ENCODE measurements at places on chromosomes 5 and 9.

- DNase-seq: no peak
Observed at GRCh38 chr5:75509546-75509945, 1.9 kb downstream of the CERT1 start.

DNA sequence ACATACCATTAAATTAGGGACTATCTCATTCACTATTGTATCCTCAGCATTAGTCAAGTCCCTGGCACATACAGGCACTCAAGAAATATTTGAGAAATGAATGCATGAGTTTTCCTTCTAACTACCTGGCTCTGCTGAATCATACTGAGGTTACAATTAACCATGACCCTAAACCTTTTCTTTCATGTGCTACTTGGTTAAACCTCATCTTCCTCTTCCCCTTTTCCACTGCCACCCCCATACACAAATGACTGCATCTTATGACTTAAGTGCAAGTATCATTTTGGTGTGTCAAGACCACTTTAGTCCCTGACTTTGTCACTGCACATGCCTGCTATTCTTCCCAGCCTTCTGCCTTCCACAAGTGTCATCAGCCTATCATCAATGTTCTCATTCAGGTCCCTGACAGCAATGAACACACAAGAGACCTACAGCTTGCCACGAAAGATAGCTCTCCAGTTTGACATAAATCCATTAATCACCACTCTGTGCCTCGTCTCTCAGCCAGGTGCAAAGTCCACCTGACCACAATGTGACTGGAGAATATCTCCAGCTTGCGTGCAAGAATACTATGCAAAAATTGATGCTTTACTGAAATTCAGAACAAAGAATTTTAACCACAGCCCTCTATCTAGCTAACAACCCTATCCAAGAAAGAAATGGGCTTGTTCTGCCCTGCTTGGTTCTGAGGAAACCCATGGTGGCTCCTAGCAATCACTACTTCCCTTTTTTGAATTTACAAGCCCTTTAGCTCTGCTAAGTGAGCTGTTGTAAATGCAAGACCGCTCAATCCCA, 74.5 kb downstream of the MAPKAP1 start:
- no peak for DNase-seq

DNA sequence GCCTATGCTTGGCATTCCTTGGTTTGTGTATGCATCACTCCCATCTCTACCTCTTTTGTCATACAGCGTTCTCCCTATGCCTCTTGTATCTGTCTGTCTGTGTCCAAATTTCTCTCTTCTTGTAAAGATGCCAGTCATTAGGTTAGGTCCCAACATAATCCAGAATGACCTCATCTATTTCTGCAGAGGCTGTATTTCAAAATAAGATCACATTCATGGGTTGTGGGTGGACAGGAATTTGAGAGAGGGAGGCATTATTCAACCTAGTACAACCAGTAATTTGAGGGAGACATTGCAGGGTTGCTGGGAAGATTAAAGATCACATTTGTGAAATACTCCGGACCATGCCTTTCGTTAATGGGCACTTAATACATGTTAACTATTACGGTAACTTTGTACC, 155.0 kb downstream of the MAN2A1 start:
- no peak for DNase-seq

DNA sequence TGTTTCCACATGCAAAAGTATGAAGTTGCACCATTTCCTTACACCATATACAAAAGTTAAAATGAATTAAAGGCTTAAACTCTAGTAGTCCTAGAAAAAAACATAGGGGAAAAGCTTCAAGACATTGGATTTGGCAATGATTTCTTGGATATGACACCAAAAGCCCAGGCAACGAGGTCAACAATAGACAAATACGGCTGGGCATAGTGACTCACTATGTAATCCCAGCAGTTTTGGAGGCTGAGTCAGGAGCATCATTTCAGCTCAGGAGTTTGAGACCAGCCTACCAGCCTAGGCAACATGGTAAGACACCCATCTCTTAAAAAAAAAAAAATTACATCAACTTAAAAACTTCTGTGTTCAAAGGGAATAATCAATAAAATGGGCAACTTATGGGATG, 30.9 kb upstream of the SREK1 start:
- DNase-seq: no peak

DNA sequence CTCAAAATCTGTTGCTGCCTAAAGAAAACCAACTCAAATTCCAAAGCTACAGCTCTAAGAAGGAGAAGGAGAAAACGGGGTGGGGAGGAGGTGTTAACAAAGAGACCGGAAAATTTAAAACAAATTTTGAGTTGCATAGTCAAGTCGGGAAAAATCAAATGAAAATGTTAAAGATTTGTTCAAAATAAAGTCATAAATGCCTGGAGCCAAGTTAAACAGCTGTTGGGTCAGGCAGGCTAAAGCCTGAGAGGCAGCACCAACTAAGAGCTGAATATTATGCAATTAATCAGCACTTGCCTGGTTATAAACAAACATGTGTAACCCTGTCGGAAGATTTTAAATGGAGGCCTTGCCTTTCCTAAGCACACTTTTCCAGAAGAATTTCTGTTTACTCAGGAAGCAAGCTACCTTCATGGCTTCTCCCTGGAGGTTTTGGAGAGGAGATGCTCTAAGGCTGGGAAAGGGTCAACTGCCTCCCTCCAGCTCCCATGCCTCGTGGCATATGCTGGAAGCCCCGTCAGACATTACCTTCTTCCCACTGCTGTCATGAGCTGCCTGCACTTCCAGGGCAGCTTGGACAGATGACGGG, 270.5 kb downstream of the DMRT2 start:
- DNase-seq: no peak

- DNase-seq: no peak
Observed at GRCh38 chr9:36924071-36924470, 110.0 kb downstream of the PAX5 start.

DNA sequence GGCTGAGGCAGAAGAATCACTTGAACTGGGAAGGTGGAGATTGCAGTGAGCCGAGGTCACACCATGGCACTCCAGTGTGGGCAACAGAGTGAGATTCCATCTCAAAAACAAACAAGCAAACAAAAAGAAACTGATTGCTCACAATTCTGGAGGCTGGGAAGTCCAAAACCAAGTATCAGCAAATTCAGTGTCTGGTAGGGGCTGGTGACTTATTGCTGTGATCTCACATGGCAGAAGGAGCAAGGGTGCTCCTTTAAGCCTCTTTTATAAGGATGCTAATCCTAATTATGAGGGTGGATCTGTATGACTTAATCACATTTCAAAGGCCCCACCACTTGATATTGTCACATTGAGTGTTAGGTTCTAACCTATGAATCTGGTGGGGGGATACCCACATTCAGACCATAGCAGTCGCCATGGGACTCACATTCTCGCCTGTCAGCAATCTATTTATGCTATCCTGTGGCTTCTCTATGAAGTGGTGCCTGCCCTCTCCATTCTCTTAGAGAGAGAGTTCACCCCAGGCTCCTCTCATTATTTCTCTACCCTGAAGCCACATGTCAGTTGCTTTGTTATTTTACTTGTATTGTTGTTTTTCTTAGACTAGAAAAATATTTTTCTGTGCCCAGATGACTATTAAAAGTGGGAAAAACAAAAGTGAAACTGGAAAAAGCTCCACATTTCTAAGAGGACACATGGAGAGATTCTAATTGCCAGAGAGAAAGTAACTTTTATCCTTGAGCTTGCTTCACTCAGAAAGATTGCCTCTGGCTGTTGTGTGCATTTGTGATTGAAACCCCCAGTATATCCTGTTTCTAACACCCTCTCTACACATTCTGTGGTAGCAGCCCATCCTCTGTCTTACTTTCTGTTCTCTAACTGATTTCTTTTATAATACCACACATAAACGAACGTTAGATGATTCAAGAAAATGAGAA, 18.8 kb upstream of the PRLR start:
- DNase-seq: no peak

- DNase-seq: no peak
Observed at GRCh38 chr5:97167435-97167834, 15.6 kb downstream of the RIOK2 start.

DNA sequence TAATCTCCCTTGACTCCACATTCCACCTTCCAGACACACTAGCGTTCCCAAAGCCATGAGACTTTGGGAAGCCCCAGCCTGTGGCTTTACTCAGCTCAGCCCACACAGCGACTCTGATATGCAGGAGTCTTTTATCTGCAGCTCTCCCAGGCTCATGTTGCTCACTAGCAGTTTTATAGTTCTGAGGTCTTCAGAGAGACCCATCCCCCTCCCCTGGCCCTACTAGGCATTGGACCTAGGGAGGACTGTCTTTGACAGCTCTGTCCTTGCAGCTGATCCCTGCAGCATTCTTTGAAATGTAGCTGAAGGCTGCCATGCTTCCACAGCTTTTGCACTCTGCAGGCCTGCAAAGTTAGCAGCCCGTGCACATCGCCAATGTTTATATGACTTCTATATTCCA, 19.9 kb upstream of the CYLC2 start:
- no peak for DNase-seq

- no peak for DNase-seq
Observed at GRCh38 chr9:20650750-20651299, 28.5 kb upstream of the MLLT3 start.

- DNase-seq: no peak
Observed at GRCh38 chr5:8908055-8908683, 637.7 kb downstream of the SEMA5A start.

GRCh38 chr9:76729116-76729515, 35.1 kb upstream of the PCA3 start:
- DNase-seq: no peak

DNA sequence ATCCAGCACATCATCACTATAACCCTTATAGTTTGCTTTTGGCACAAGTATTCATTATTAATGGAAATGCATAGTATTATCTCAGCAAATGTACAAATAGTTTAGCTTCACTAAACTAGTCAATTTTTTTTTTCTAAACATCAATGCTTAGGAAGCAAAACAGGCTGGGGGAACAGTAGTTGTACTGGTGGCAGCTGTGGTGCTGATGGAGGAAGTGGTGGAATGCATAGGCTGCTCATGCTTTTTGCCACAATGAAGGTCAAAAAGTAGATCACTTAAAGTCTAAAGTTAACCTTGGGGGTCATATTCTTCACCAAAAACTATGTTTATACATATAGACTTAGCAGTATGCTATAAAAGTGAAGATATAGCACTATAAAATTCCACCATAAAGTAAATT, 36.3 kb upstream of the CDKN2B start:
- no peak for DNase-seq

- DNase-seq: no peak
Observed at GRCh38 chr5:141834331-141834730, 43.9 kb downstream of the PCDH1 start.

GRCh38 chr9:113636165-113636564, 172.6 kb downstream of the RGS3 start:
- no peak for DNase-seq

DNA sequence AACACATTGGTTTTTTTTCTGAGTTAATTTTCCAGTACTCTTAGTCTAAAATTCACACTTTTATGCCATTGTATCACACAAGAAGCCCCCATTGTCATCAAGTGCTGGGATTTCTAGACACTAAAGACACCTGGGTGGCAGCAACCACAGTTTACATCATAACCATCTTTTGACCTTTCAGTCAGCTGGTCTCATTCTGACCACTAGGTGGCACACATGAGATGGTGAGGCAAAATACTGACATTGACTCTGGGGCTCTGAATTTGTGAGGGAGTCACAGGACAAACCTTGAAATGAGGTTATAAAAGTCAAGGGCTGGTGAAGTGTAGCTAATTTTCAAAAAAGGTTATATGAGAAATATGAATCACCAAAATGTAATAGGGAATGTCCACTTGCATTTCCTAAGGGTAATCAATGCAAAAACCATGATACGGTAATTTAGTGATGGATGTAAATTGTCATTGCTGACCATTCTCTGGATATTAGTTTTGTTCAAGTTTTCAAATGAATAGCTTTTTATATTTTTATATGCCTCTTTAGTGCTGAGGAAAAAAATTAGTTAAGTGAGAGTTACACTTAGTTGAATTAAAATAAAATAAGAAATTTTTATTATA, 229.4 kb downstream of the DMAC1 start:
- peak; percentile 39 for DNase-seq

GRCh38 chr5:94870511-94871183, 252.2 kb downstream of the SLF1 start:
- no peak for DNase-seq

- no peak for DNase-seq
Observed at GRCh38 chr5:80935811-80936385, 24.3 kb upstream of the RASGRF2 start.

DNA sequence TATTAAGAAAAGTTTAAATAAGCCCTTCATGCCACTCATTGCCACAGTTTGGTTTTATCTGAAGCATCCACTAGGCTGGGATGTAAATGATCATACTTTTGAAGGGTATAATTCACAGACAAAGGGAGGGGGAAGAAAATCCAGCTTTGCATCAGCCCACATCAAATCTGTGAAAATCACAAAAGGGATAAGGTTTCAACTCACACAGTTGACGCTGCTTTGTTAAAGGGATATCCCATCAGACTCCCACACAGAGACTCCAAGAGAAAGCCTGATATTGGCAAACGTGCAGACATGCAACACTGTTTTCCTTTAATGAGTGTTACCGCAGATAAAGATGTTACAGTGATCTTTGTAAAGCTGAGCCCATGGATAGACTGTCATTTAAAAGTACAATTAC, 602.9 kb downstream of the TLE1 start:
- no peak for DNase-seq

GRCh38 chr5:66207800-66208561, 63.9 kb downstream of the SREK1 start:
- no peak for DNase-seq

DNA sequence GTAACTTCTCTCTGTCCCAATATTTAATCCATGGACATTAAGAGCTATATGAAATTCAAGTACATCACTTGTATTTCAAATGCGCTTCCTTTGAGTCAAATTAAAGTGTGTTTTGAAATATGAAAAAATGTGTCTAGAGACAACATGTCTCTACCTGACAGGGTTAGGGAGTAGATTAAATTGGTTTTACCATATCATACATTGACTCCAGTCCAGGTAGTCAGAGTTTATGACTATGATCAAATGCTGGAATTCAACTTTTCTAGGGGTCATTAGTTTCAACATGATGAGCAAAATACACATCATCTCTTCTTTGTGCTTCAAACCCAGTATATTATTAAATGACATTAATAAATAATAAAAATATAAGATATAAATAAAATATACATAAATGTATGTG, 259.2 kb downstream of the CDH10 start:
- DNase-seq: no peak

- no peak for DNase-seq
Observed at GRCh38 chr5:51156222-51156621, 227.0 kb upstream of the ISL1 start.

DNA sequence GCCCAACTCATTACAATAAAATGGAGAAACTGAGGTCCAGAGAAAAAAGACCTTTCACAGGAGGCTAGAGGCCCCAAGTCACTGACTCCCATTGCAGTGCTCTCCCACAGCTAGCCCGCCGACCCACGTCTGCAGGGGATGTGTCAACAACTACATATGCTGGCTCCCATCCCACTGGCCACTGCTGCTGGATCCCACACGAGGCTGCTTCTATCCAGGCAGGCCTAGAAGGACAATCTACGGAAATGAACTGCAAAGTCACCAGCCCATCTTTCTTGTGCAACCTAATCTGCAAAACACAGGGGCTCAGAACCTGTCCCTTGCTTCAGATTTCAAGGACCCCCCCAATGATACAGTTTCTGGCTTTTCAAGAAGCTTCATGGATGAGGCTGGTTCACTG, 24.0 kb downstream of the RAPGEF1 start:
- DNase-seq: no peak

Measured in activated CD8-positive, alpha-beta memory T cell treated with anti-CD3 and anti-CD28 coated beads for 1 hour (primary cell).